Prostate gland (tissue), 2 donors: ENCODE measurements at places on chromosomes 2 and 18. TPM values are rescaled to one million over a fixed set of nuclear protein-coding genes. Genes with fewer than 3 reads are reported as not detected.
A peak's percentile ranks its signal among the peaks of the same experiment; 100 is the strongest.

DNA sequence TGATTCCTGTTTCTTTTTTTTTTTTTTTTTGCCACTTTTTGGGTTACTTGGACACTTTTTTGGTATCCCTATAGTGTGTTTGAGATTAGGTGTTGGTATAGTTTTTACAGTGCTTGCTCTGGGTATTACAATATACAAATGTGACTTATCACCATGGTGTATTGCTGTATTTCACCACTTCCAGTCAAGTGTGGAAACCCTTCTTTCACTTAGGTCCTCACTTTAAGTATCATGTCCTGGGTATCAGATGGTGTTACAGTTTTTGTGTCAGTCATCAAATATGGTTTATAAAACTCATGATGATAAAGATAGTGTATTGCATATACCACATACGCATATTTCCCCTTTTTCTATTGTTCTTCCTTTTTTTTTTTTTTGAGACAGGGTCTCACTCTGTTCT, 1.8 kb downstream of the ATP9B start:
- no peak overlapping the region for H3K4me3 ChIP-seq
- no peaks in the 10 kb centered on the region for H3K27me3 ChIP-seq
- no peaks in the 10 kb centered on the region for H3K4me1 ChIP-seq

- no peak overlapping the region for H3K27ac ChIP-seq
- no peaks in the 10 kb centered on the region for H3K4me1 ChIP-seq
- no peak overlapping the region for H3K4me3 ChIP-seq
- no peaks in the 10 kb centered on the region for H3K36me3 ChIP-seq
- H3K27me3 ChIP-seq = no peaks in the 10 kb centered on the region
These were observed 933.6 kb upstream of the SLC39A10 start for GRCh38 chr2:194723446-194723845.

DNA sequence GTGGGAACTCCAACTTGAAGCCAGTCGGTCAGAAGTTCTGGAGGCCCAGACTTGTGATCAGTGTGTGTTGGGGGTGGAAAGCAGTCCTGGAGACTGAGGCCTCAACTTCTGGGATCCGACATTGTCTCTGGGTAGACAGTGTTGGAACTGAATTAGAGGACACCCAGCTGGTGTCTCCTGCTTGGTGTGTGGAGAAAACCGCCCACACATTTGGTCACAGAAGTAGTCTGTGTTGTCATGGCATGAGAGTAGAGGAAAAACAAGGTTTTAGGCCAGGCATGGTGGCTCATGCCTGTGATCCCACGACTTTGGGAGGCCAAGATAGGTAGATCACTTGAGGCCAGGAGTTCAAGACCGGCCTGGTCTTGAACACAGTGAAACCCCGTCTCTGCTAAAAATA, 51.5 kb downstream of the PUM2 start:
- H3K4me1 ChIP-seq = no peaks in the 10 kb centered on the region
- H3K27ac ChIP-seq = no peak overlapping the region
- H3K36me3 ChIP-seq = no peaks in the 10 kb centered on the region
- H3K4me3 ChIP-seq = no peak overlapping the region
- DNase-seq = no peak

- no peak overlapping the region for H3K27ac ChIP-seq
- DNase-seq = no peak
- H3K4me3 ChIP-seq = no peak overlapping the region
- no peaks in the 10 kb centered on the region for H3K27me3 ChIP-seq
- H3K36me3 ChIP-seq = no peaks in the 10 kb centered on the region
These were observed 5.9 kb downstream of the KIDINS220 start for GRCh38 chr2:8831516-8831915.

- no peak overlapping the region for H3K4me3 ChIP-seq
- DNase-seq = no peak
- no peaks in the 10 kb centered on the region for H3K4me1 ChIP-seq
- H3K27ac ChIP-seq = no peak overlapping the region
- H3K36me3 ChIP-seq = no peaks in the 10 kb centered on the region
These were observed 68.6 kb upstream of the LHCGR start for GRCh38 chr2:48824116-48824515.

NR4A2 gene
- total RNA-seq = 2.3 TPM

DNA sequence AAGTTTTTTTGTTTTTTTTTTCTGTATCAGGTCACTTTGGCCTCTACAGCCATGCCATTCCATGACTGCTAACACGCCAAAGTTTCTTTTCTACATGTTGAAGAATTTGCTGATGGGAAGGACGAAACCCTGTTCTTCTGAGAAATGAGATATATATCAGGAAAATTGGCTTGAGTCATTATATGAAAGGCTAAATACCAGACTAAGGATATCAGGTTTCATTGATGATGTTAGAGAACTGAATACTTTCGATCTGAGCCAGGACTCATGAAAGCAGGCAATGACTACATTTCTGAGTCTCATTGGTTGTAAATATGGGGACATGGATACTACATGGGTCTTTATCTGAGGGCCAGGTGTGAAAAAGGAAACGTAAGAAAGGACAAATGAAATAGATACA, 181.4 kb downstream of the OSR1 start:
- H3K36me3 ChIP-seq = no peaks in the 10 kb centered on the region
- no peak overlapping the region for H3K27ac ChIP-seq
- no peak for DNase-seq
- no peaks in the 10 kb centered on the region for H3K27me3 ChIP-seq
- H3K4me1 ChIP-seq = no peaks in the 10 kb centered on the region

- no peaks in the 10 kb centered on the region for H3K27me3 ChIP-seq
- no peak overlapping the region for H3K4me3 ChIP-seq
- DNase-seq = no peak
These were observed 19.5 kb downstream of the FBXO41 start for GRCh38 chr2:73264783-73265182.

- H3K27ac ChIP-seq = no peak overlapping the region
- H3K27me3 ChIP-seq = no peaks in the 10 kb centered on the region
- no peak overlapping the region for H3K4me3 ChIP-seq
- DNase-seq = no peak
- H3K36me3 ChIP-seq = no peaks in the 10 kb centered on the region
These were observed 5.1 kb downstream of the KIF3C start for GRCh38 chr2:25976983-25977741.

GRCh38 chr18:44123743-44124142, 556.9 kb upstream of the SETBP1 start:
- H3K36me3 ChIP-seq = no peaks in the 10 kb centered on the region
- no peak for DNase-seq
- no peak overlapping the region for H3K4me3 ChIP-seq
- H3K27me3 ChIP-seq = no peaks in the 10 kb centered on the region

FRZB gene
- total RNA-seq = 0.91 TPM

GRCh38 chr2:8454797-8455196, 227.1 kb upstream of the ID2 start:
- H3K4me1 ChIP-seq = no peaks in the 10 kb centered on the region
- H3K36me3 ChIP-seq = no peaks in the 10 kb centered on the region
- no peak for DNase-seq
- no peak overlapping the region for H3K27ac ChIP-seq
- H3K27me3 ChIP-seq = no peaks in the 10 kb centered on the region

CDCA7 gene
- total RNA-seq = 9.5 TPM

GPR155 gene
- 3.7 TPM for total RNA-seq

DNA sequence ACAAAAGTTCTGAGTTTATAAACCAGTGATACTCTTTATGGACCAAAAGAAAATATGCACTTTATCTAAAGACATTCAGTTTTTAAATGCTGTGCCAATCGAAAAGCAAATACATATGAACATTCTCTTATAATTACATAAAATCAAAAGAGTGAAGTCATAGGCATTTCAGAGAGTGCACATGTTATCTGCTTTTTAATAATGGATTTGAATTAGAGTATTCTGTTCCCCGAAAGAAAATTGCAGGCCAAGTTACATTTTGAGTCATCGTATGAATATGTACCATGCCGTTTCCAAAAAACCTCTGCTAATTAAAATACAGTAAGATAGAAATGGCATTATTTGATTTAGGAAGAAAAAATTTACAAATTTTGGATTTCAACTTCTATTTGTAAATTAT, 565.7 kb downstream of the ZEB2 start:
- DNase-seq = no peak
- H3K4me3 ChIP-seq = no peak overlapping the region
- no peaks in the 10 kb centered on the region for H3K4me1 ChIP-seq
- no peaks in the 10 kb centered on the region for H3K27me3 ChIP-seq

DNA sequence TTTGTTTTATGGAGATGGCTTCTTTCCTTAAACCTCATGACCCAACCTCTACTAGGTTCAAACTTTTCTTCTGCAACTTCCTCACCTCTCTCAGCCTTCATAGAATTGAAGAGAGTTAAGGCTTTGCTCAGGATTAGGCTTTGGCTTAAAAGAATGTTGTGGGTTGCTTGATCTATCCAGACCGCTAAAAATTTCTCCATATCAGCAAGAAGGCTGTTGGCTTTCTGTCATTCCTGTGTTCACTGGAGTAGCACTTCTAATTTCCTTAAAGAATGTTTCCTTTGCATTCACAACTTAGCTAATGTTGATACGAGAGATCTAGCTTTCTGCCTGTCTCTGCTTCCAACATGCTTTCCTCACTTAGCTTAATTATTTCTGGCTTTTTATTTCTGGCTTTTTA, 58.1 kb upstream of the KYNU start:
- H3K4me1 ChIP-seq = no peaks in the 10 kb centered on the region
- no peak for DNase-seq
- no peaks in the 10 kb centered on the region for H3K36me3 ChIP-seq
- no peaks in the 10 kb centered on the region for H3K27me3 ChIP-seq

KLHL14 gene
- 3.0 TPM for total RNA-seq

DNA sequence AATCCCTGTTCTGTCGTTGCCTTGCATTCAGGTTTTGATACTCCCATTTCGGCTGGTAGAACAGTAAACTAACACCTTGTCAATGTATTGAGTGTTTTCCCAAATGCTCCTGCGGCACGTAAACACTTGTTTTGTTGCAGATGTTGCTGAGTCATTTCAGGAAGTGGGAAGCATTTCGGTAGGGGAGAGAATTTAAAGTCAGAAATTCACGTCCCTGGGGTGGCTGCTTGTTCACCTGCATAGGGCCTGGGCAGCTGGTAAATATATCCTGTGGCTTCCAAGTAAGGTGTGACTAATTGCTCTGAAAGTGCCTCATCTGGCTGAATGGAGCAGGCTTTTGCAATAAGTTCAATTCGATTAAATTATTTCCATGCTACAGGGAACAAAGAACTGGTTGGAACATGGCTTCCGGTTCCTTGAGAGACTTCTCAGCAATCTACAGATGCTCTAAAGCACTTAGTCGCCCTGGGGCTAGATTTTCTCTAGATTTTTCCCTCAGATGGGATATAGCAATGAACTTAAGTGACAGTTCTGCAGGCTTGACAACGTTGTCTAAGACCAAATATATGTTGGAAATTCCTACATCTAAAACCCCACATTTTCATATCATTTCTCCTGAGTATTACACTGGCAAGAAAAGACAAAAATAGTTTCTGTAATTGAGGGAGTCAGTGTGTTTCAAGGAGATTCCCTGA, 5.2 kb downstream of the GALR1 start:
- peaks cover 16% of the 10 kb centered on the region for H3K27me3 ChIP-seq
- H3K4me3 ChIP-seq = no peak overlapping the region
- H3K36me3 ChIP-seq = no peaks in the 10 kb centered on the region

DNA sequence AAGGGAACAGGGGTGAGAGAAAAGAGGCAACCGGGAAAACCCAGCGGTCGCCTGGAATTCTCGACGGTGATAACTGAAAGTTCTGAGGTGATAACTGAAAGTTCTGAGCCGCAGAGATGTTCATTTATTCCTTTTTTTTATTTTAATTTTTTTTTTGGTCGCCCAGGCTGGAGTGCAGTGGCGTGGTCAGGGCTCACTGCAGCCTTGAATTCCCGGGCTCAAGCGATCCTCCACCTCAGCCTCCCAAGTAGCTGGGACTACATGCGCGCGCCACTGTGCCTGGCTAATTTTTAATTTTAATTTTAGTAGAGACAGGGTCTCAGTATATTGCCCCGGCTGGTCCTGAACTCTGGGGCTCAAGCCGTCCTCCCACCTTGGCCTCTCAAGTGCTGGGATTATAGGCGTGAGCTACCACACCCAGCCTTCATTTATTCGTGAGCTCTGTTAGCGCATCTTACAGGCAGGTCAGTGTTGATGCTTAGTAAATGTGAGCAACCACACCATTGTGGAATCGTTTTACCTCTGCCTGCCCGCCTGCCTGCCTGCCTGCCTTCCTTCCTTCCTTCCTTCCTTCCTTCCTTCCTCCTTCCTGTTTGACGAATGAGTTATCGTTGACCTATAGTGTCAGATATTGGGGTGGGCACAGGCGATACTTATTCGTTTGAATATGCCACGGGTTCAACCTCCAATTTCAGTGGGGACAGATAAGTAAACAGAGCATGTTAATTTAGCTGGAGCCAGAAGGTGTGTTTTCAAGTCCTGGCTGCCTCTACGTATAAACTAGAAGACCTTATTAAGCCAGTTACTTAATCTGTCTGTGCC, 557 bp upstream of the E2F6 start:
- H3K27ac ChIP-seq = peak overlapping the region; percentile 86
- H3K4me1 ChIP-seq = peaks cover 3% of the 10 kb centered on the region
- no peak for DNase-seq
- H3K36me3 ChIP-seq = no peaks in the 10 kb centered on the region
- H3K4me3 ChIP-seq = peak overlapping the region; percentile 66

DNA sequence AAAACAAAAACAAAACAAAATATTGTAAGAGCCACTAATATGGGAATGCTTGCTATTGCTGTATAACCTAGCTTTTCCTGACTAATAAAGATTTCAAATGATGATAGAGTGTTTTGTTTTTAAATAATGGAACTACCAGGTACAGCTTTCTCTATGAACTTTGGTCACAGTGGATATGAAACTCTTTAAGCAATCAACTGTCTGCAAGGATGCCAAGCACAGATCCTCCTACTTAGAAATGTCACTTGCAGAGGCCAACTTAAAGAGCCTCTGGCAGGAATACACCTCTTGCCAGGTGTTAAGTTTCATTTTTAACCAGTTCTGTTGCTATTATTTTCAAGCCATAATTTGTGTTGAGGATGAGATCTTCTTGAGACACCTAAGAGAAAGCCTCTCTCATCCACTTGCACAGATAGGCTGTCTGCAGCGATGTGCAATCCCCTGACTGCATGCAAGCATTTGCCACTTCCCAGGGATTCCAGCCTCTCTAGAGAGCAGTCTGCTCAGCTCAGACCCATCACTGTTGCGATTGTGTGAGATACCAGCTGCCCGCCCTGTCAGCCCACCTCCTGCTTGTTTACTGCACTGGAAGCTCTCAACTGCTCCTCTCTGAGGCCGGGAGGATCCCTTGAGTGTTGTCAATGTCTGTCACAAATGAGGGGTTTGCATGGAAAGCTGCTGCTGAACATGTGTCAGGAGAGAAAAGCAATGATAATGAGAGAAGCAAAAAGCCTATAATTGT, 86.1 kb upstream of the SCG2 start:
- no peak for DNase-seq
- no peak overlapping the region for H3K4me3 ChIP-seq
- H3K27ac ChIP-seq = no peak overlapping the region
- H3K4me1 ChIP-seq = no peaks in the 10 kb centered on the region
- H3K27me3 ChIP-seq = no peaks in the 10 kb centered on the region
- no peaks in the 10 kb centered on the region for H3K36me3 ChIP-seq
